T-cell (primary cell): ENCODE measurements at places on chromosomes 13 and 19. TPM values are rescaled to one million over a fixed set of nuclear protein-coding genes. Genes with fewer than 3 reads are reported as not detected.

Gene CDX2
- total RNA-seq = not detected

- H3K4me3 ChIP-seq = no peak overlapping the region
- DNase-seq = no peak
- peaks cover 39% of the 10 kb centered on the region for H3K36me3 ChIP-seq
Measured at GRCh38 chr19:3519126-3519525, 13.0 kb downstream of the FZR1 start.

DNA sequence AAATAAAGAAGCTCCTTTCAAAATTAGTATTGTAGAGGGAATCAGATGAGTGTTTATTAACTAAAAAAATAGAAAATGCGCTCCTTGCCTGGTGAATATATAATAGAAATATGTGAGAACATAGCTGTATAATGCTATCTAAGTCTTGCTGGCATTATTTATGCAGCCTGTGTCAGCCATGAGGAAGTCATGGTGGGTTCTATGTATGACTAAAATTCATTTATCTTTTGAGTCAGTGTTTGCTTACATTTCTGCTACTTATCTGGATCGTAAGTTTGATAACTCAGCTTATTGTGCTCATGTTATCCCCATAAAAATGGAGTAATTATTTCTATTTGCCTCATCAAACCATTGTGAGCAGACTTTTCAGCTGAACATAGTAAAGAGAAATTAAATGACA is 449.3 kb downstream of the OXGR1 start:
- H3K36me3 ChIP-seq = no peaks in the 10 kb centered on the region
- no peaks in the 10 kb centered on the region for H3K4me1 ChIP-seq

GRCh38 chr13:48578516-48579164 is 45.8 kb upstream of the RCBTB2 start:
- H3K36me3 ChIP-seq = no peaks in the 10 kb centered on the region
- H3K27me3 ChIP-seq = no peaks in the 10 kb centered on the region
- H3K4me3 ChIP-seq = no peak overlapping the region
- no peak overlapping the region for H3K27ac ChIP-seq
- peaks cover 7% of the 10 kb centered on the region for H3K4me1 ChIP-seq

DNA sequence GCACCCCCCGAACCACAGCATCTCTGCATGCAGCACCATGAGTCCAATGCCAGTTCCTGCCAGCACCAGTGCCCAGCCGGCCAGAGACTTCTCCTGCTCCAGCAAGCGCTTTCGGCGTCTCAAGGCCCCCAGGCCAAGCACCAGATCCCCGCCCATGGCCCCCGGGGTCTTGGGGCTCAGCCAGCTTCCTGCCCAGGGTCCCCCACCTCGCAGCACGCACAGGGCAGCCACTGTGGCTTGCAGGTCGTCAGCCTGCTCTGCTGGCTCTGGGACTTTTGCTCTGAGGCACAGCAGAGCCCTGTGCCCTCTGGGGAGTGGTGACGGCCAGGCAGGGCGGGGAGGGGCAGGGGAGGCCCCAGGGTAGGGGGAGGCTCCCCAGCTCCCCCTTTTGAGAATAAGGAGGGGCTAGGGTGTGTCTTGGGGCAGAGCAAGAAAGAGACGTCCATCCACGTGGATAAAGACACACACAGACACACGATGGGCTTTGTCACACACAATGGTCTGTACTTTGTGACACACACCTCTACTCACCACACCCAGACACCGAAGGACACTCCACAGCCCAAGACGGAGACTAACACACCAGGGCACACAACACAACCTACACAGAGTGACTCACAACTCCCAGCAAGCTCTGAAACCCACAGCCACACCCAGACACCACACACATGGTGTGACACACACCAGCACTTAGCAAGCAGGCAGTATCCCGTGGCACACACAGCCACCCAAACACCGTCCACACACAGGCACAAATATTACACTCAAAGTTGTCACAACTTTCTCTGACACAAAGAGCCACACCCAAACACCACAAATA is at the start of gene KCNN4:
Gene KCNN4 (minus strand): TSS at position 268 of the 820 bp plus-strand sequence. CDS start 112 bp downstream, at position 156.
- peaks cover 93% of the 10 kb centered on the region for H3K4me1 ChIP-seq
- no peaks in the 10 kb centered on the region for H3K36me3 ChIP-seq
- no peaks in the 10 kb centered on the region for H3K27me3 ChIP-seq
- H3K27ac ChIP-seq = peak within 1 kb of the TSS; percentile 68
- peak within 1 kb of the TSS; percentile 55 for H3K4me3 ChIP-seq
- DNase-seq = peak; percentile 53

DNA sequence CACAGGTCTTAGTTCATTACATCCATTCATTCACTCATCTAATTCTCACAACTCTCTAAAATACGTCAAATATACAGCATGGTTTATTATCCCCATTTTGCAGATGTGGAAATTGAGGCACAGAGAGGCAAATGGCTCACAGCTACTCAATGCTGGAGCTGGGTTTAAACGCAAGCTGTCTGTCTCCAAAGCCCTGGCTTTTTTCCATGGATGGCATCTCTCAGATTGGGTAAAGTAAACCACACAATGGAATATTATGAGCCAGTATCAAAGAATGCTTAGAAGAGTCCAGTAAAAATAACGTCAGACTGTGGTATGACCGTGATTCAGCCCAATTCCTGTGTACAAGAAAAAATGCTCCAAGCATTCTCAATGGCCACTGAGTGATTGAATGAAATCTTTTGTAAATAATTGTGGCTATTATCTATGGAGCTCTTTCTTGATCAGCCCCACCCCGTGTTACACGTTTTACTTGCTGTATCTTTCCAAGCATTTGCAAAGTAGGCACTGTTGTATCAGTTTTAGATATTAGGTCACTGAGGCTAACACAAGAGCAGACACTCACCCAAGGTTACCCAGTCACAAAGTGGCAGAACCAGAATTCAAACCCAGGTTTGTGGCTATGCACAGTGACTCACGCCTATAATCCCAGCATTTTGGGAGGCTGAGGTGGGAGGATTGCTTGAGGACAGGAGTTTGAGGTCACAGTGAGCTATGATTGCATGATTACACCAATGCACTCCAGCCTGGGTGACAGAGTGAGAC is 5.5 kb upstream of the ACP7 start:
- no peak overlapping the region for H3K27ac ChIP-seq
- peaks cover 21% of the 10 kb centered on the region for H3K4me1 ChIP-seq
- H3K36me3 ChIP-seq = no peaks in the 10 kb centered on the region
- DNase-seq = no peak
- H3K4me3 ChIP-seq = no peak overlapping the region

Gene KDM4B
- total RNA-seq = 44.6 TPM

DNA sequence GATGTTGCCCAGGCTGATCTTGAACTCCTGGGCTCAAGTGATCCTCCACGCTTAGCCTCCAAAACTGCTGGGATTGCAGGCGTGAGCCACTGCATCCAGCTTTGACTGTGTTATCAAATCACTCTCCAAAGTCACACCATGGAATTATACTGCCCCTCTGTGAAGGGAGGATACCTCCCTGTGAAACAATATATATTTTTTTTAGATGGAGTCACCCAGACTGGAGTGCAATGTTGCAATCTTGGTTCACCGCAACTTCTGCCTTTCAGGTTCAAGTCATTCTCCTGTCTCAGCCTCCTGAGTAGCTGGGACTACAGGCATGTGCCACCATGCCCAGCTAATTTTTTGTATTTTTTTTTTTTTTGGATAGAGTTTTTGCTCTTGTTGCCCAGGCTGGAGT is 7.7 kb downstream of the TYK2 start:
- no peak for DNase-seq
- no peaks in the 10 kb centered on the region for H3K4me1 ChIP-seq
- H3K27ac ChIP-seq = no peak overlapping the region
